ENCODE measurements at places on chromosomes 11 and 22.

- no peak for DNase-seq
These were observed 607 bp downstream of the MRPL11 start for GRCh38 chr11:66437979-66438503.

DNA sequence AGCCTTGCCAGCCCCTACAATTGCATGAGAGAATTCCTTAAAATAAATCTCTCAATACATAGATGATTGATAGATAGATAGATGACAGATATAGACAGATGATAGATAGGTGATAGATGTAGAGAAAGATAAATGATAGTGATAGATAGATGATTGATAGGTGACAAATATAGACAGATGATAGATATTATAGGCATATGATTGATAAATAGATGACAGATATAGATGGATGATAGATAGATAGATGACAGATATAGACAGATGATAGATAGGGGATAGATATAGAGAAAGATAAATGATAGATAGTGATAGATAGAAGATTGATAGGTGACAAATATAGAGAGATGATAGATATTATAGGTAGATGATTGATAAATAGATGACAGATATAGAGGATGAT is 564.6 kb downstream of the ETS1 start:
- DNase-seq, result no peak

GRCh38 chr11:111963931-111964340 is 26.8 kb downstream of the DIXDC1 start:
- no peak for DNase-seq

GRCh38 chr11:102005306-102005705 is 41.9 kb upstream of the CFAP300 start:
- DNase-seq, result no peak

DNA sequence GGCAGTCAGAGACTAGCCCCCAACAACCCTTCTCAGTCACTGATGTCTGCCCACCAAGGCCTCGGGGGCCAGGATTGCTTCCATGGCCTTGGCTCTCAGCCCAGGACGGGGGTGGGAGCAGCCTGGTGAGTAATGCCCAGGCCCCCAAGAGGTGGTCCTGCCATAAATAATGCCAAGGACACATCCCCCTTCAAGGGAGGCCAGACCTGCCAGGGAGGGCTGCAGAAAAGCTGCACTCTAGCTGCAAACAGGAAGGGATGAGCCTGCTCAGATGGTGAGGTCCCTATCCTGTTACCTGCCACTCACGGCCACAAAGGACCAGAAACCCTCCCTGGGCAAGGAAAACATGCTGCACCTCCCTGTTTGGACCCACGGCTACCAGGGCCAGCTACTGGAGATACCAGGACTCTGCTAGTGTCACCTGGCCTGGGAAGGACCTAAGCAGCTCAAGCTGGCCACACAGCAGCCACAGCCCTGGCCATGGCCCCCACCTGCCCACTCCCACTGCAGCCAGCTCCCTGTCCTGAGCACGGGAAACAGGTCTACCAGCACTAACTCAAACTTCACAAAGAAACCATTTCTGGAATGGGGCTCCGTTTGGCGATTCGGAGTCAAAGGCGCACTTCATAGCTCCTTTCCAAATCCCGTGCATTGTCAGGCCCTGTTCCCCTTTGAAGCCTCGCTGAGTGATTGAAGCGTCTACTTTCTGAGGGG is 12.1 kb downstream of the GNB1L start:
- DNase-seq, result no peak

- peak; percentile 6 for DNase-seq
These were observed 93.9 kb downstream of the TECTA start for GRCh38 chr11:121194731-121195596.

DNA sequence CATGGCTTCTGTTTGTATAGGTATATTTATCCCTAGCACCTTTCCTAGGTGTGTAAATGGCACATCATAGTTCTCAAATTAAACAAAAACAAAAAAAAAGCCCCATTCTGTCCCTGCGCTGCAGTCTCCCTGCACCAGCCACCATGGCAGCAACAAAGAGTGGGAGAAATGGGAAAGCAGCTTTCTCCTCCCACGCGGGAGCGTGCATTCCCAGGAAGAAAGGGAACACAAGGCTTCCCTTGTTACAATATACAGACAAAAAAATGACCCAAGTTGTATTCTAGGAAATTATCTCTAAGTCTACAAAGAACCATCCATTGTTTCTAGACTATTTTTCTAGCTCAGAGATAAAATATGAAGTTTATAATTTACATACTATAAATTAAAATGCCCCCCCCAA is 16.1 kb upstream of the TMPRSS5 start:
- no peak for DNase-seq

DNA sequence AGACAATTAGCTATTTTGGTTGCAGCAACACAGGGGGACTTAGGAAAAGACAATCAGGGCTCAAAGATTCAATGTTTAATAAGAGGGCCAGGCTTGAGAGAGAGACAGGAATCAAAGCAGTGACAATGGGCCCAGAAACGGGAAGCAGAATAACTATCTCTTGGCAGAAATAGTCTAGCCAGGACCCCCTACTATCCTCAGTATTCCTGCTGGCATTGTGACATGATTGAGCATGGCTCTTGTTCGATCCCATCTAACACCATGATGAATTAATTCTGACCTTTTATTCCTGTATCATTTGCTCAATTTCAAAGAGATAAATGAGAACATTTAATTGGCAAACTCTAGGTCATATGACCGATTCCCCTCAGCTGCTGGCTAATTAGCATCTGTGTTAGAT is 12.8 kb upstream of the ANO5 start:
- DNase-seq, result no peak

DNA sequence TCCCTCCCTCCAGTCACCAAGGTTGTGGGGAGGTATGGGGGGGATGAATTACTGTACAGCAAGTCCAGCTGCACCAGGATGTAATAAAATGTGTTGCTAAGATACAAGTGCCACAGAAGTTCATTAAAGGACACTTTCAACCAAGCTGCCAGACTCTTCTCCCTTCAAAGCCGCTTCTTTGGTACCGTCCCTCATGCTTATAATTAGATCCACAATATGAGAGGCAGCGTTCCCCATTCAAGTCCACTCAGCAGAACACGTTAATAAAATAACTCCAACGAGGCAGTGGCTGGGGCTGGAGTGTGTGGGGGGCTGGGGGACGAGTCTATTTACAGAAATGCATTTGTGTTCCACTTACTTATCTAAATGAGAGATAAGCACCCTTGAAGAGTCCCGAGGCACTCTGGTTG is 14.7 kb downstream of the PHF21B start:
- no peak for DNase-seq

DNA sequence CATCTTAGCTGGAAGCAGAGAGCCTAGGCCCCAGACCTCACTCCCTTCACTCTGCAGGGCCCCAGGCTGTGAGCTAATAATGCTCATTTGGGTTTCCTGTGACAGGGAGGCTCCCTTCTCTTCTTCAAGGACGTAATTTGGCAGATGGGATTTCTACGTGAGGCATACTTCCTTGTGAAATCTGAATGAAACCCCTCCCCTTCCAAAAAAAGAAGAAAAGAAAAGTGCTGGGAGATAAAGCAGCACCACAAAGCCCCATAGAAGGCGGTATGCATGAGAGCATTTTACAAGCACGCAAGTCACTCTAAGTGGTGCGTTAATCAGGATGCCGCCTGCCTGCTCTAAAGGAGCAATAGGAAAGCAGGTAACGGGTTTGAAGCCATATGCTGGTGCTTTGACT is 5.7 kb downstream of the P2RX3 start:
- no peak for DNase-seq

DNA sequence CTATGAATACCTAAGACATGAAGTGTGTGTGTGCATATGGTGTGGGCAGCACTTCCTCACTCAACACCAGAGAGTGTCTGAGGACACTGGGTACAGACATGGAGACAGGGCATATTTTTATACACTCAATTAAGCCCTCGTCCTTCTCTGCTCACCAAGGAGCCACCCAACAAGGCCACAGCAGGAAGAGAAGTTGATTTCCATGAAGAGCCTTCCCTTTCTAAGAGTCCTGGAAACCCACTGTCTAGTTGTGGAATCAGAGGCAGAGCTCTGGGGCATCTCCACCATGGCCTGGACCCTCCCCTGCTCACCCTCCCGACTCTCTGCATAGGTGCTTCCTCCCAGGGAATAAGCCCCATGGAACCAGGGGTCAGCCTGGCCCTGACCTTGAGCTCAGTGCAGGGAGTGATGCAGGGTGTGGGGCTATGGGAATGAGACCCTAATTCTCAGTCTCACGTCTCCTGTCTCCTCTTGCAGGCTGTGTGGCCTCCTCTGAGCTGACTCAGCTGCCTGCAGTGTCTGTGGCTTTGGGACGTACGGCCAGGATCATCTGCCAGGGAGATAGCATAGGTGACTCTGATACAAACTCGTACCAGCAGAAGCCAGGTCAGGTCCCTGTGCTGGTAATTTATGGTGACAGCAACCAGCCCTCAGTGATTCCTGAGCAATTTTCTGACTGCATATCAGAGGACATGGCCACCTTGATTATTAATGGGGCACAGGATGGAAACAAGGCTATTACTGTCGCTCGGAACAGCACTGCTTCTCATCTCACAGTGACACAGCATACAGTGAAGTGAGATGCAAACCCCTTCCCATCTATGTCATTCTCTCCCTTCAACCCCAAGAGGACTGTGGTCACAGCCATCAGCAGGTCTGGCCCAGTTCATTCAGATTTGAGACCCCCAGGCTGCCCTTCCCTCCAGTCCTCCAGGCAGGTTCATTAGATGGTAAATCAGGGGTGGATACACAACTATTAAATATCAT is 14.6 kb upstream of the IGLL5 start:
- no peak for DNase-seq

DNA sequence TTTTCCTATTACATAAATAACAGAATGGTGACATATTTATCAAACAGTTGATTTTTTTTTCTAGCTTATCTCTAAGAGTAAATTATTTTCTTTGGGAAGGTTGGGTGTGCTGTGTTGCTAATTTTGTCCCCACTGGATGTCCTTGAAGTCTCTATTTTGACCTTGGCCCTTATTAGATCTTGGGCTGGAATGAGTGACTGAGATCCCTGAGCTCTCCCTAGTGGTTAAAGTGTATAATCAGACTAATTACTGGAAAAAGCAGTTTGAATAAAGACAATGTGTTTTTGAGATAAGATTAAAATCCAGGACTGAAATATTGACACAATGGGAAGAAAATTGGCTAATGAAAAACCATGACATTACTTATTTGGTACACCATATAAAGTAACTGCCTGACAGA is 56.1 kb downstream of the AASDHPPT start:
- no peak for DNase-seq

GRCh38 chr22:24129263-24129651 is 52.0 kb upstream of the SUSD2 start:
- DNase-seq, result no peak

DNA sequence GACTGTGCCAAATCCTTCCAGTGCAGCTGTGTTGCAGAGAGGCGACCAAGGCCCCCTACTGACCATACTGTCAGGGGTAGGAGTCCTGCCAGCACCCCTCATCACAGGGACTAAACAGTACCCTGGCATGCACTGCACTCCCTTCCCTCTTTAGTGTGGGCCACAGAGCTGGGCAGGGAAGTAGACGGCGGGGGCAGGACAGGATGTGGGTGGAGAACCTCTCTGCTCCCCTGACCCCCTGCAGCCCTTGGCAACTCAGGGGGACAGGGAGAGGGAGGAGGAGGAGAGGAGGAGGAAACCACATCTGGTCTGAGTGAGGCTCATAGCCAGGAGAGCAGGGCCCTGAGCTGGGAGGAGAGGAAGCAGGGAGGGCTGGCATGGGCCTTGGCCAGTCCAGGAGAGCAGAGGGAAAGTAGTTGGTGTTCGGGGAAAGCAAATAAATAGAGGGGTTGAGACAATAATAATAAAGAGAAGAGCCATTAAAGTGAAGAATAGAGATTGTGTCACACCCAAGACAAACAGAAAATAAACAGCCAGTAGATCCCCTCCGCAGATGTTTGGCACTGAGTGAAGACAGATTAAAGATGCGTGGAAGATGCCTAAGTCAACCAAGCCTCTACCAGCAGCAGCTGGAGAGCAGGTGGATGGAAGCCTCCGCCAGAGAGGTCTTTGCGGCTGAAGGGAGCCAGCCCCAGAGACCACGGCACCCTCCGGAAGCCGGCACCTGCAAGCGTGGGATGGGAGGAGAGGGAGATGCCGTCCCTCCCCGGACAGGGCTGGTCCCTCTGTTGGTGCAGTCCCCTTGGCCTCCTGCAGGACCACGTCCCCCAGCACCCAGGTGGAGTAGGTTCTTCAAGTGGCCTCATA is 61.5 kb downstream of the RPUSD4 start:
- no peak for DNase-seq

GRCh38 chr22:47727641-47728040 is 965.2 kb downstream of the TBC1D22A start:
- no peak for DNase-seq

DNA sequence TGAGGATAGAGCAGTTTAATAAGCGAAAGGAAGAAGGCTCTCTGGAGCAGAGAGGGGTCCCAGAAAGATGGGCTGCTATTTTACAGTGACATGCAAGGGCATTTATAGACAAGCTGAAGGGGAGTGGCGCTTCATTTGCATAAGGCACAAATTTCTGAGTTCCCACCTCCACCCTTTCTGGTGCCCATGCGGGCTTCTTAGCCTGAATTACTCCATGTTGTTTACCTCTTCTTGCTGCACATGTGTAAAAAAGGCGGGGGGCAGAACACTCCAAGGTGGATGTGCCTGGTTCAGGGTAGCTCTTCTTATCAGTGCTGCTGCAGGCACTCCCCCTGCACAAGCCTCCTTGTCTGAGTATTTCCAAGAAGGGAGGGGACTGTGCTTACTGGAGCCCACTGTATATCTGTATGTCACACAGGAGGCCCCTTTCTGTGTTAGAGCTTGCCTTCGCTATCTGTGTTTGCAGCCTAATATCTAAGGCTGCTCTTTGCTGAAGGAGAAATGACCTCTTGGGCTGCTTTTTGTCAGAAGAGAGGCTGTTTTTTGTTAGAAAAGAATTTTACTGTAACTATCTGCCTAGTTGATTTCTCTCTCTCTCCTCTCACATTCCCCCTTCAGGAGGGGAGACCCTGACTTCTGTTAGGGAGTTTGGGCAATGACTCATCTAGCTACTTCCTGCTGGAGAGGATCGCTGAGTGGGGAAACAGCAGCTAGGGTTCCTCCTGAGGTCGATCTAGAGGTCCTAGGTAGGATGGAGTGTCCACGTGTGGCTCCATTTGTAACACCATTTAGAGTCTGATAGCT is 1057.0 kb upstream of the CNTN5 start:
- no peak for DNase-seq

GRCh38 chr11:93935826-93936225 is 85.3 kb upstream of the HEPHL1 start:
- no peak for DNase-seq

- DNase-seq, result no peak
These were observed 802 bp downstream of the SYT13 start for GRCh38 chr11:45285250-45285828.

GRCh38 chr22:46113110-46113909 is 37.0 kb upstream of the PPARA start:
- DNase-seq, result no peak

DNA sequence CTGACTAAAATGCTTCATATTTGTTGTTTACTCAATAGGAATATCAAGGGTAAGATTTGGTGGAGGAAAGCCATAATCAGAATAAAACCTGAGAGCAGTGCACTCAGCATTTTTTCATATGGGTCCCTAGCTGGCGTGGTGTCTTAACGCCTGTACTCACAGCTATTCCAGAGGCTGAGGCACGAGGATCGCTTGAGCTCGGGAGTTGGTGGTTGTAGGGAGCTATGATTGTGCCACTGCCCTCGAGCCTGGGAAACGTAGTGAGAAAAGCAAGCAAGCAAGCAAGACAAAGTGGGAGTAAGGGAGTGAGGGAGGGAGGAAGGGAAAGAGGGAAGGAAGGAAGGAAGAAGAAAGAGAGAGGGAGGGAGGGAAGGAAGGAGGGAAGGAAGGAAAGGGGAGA is 242.5 kb downstream of the OR4C45 start:
- no peak for DNase-seq

Measured in activated effector memory CD4-positive, alpha-beta T cell treated with Interleukin-2 at 50 U/mL for 16 hours (primary cell).